Stimulated activated CD8-positive, alpha-beta memory T cell treated with anti-CD3 and anti-CD28 coated beads, Interleukin-7, amount 100 ng/mL, for 4 hours (primary cell): ENCODE measurements at places on chromosomes 2 and 18.

- no peak for DNase-seq
These were observed 442.2 kb upstream of the SETBP1 start for GRCh38 chr18:44238454-44238853.

- no peak for DNase-seq
These were observed 90.0 kb upstream of the GULP1 start for GRCh38 chr2:188201639-188202038.

DNA sequence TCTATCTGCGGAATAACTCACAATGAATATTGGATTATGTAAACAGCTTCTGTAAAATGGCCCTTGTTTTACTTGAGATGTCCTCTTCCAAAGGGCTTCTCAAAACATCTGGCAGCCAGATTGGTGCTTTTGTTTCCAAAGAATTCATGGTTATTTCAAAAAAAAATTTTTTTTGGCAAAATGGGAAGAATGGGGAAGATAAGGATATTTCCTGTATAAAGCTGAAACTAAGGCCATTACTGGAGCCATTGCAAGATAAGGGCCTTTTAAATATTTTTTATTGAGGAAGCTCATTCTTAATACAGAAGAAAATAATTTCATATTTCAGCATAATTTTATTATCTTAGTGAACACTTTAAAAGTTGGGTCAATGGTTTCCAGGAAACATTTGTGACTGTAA is 259.1 kb downstream of the GALNT13 start:
- no peak for DNase-seq

- no peak for DNase-seq
These were observed 11.9 kb downstream of the OLA1 start for GRCh38 chr2:174236429-174236828.

- no peak for DNase-seq
These were observed 124.2 kb upstream of the ZNF516 start for GRCh38 chr18:76619261-76619620.

GRCh38 chr2:196256585-196256984 is 85.2 kb upstream of the STK17B start:
- DNase-seq, result no peak

DNA sequence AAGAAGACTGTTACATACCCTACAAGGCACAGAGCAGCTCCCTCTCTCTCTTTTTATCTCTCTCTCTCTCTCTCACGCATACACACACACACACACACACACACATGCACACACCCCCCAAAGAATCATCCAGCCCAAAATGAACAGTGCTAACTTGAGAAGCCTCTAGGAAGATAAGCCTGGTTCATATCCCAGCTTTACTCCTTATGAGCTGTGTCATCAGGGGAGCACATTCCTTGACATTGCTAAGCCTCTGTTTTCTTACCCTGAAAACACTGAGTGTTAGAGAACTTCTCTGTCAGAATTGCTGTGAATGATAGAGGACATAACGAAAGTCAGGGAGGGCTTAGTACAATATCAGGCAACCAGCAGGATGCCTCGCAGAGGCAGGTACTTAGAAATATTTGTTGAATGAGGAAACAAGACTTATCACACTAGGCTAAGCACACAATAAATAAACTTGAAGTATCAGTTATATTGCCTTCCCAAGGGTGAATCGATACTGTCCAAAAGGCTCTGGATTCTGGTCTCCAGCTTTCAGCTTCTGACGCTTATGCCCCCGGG is 725.6 kb upstream of the ID2 start:
- no peak for DNase-seq

- DNase-seq, result no peak
These were observed at the start of gene PLCD4 for GRCh38 chr2:218607436-218608115. TSS of gene PLCD4 (plus strand) at chr2:218607899. CDS start at chr2:218615740, 7,841 bp downstream.

DNA sequence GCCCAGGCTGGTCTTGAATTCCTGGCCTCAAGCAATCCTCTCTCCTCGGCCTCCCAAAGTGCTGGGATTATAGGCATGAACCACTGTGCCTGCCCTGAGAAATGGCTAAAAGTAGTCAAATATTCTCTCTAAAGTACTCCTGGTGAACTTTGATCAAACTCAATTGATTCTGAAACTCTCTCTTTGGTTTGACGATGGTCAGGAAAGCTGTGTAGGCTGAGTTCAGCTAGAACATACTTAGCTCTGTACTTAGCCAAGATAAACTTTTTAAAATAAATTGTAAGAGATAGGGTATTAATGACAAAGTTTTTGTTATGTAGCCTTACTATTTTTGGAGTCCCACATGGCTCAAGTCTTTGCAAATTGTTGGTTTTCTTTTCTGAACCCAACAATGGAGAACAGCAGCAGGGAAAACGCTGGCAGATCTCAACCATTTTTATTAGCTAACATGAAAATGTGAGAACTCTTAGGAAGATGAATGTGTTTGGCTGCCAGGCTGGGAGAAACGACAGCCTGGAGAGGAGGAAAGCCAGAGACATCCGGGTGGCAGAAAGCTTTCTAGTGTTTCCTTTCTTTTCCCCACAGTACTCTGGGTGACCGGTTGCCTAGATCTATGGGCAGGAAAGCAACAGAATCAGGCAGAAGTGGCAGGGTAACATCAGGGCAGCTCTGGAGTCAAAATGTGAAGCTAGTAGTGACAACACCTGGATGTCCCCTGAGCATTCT is 193.0 kb upstream of the LHCGR start:
- no peak for DNase-seq

- no peak for DNase-seq
These were observed 7.7 kb upstream of the KCNE4 start for GRCh38 chr2:223044092-223044836.

GRCh38 chr18:75262511-75262910 is 51.9 kb downstream of the TSHZ1 start:
- no peak for DNase-seq

DNA sequence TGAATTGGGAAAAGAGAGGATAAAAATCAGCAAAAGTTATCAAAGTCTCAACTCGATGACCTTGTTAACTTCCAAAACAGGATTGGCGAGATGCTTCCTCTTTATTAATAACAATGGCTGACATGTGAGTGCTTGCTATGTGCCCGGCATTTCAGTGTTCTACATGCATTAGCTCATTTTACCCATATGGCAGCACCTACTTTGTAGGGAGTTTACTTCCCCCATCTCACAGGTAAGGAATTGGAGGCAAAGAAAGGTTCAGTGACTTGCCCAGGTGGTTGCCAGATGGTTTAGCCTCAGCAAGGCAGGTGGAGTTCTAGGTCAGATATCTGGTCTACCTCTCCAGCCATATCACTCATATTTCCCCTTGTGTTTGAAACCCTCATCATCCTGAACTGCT is 12.4 kb downstream of the TFCP2L1 start:
- no peak for DNase-seq

DNA sequence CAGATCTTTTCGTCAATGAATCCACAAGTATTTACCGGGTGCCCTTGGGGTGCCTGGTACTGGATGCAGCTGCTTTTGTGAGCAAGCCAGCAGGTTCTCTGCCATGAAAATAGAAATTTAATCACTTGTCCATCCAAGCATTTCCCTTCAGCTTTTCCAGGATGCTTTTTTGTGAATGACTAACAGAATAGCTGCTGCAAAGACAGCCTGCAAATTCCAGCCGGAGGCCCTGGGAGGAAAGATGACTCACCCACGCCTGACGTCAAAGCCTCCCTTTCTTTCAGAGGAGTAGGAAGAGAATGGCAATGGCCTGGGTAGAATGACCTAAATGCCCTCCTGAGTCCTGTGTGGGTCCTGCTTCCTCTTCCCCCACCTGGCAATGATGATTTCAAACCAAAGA is 111.9 kb downstream of the AP1S3 start:
- DNase-seq, result no peak

DNA sequence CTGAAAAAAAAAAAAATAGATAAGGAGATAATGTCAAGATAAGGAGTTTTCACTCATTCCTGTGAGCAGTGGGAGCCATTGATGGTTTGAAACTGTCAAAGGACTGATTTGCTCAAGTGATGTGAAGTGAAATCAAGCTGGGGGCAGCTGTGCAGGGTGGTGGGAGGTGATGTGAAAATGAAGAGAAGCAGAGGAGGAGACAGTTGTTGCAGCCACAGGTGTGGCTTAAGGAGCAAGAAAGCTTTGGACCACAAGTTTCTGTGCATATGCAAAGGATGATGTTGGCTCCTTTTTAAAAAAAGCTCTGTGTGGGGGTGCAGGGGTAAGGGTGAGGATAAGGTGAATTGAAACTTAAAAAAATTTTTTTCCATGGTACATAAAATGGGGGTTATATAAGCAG is 8.3 kb downstream of the EFR3B start:
- DNase-seq, result no peak

- no peak for DNase-seq
These were observed 123.6 kb upstream of the EFEMP1 start for GRCh38 chr2:56047136-56047535.

GRCh38 chr18:13219593-13220159 is 1.1 kb downstream of the LDLRAD4 start:
- no peak for DNase-seq

- peak; percentile 92 for DNase-seq
These were observed 12.7 kb upstream of the DUSP2 start for GRCh38 chr2:96157649-96158553.

DNA sequence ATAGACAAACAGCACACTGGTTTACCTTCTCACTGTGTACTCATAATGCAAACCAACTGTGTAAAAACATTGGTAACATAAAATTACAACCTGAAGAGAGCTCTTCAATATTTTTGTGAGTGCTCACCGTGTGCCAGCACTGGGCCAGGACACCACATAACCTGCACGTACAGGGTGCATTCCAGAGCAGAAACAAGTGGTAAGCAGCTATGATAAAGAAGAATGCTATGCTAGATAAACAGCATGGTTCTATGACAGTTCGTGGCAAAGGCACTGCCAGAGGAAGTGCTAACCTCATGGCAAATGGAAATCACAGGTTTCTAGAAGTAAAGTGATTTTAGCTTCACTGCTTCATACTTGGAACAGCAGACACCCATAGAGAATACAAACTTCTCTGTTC is 343.5 kb downstream of the MTX2 start:
- no peak for DNase-seq

- DNase-seq, result no peak
These were observed 115.5 kb downstream of the HDAC4 start for GRCh38 chr2:239285071-239285931.

DNA sequence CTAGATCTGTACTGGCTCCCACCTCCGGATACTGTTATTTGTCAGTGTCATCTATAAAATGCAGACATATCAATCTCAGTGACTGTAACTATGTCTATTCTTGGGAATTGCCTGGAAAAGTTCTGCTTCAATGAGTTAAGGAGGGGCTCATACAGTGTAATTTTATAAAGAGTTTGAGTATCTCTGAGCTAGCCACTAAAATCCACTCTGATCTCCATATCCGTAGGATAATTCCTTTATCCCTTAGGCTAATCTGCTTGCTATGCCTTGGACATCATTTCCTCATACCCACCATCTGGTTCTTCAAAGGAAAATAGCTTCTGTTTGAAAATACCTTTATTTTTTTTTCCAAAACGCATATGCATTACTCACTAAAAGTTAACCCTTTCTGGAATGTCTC is 863.2 kb downstream of the SUCLG1 start:
- no peak for DNase-seq

- no peak for DNase-seq
These were observed 130.5 kb downstream of the PXDN start for GRCh38 chr2:1613731-1614354.

DNA sequence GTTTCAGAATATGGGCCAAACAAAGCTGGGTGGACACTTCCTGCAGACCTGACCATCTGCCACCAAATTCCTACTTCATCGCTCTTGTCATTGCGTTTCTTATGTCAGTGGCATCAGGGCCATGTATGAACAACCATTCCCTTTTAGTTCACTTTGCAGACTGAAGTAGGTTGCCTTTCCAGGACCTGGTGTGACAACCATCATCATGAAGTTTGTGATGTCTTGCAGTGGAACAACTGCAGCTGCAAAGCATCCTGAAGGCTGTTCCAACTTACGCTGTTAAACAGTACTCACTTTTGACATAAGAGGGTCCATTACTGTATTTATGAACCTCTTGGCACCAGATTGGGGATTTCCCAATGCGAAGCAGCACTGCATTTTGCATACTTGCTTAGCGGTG is 511.6 kb downstream of the ARHGAP15 start:
- DNase-seq, result no peak

- DNase-seq, result no peak
These were observed 200.4 kb downstream of the INO80D start for GRCh38 chr2:205885492-205886099.

GRCh38 chr2:182826064-182826463 is 40.4 kb downstream of the FRZB start:
- no peak for DNase-seq

DNA sequence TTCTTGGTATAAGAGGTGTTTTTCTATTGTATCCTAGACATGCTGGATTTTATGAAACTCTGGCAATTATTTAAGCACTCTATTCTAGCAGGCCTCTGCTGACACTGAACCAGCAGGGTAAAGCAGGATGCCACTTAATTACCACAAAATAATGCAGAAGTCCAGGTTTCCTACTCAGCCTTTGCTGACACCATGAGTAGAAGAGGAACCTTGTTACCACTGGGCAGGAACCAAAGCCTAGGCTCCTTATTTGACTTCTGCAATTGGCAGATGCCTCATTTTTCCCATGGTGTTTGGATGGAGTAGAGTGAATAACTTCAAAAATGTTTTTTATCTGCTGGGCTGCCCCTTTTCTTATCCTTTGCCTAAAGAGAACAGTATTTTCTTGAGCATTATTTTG is 60.8 kb downstream of the THNSL2 start:
- DNase-seq, result no peak

- no peak for DNase-seq
These were observed 4.4 kb downstream of the MOCOS start for GRCh38 chr18:36191711-36192110.

GRCh38 chr2:25539136-25539535 is 134.2 kb downstream of the DTNB start:
- no peak for DNase-seq

- no peak for DNase-seq
These were observed 215.4 kb downstream of the ZNF521 start for GRCh38 chr18:25136416-25137196.

- DNase-seq, result no peak
These were observed 762 bp upstream of the SPOPL start for GRCh38 chr2:138500592-138501424.

DNA sequence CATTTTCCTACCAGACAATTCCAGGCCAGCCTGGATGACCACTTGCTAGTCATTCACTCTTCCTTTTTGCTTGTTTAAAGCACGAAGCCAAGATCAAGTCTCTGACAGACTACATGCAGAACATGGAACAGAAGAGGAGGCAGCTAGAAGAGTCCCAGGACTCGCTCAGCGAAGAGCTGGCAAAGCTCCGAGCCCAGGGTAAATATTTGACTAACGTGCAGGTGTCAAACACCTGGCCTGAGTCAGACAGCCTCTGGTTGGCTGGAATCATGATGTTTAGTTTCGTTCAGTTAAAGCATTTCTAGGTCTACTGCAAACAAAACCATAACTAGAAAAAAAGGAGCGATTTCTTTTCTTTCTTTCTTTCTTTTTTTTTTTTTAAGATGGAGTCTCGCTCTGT is 44.2 kb upstream of the LYPD6B start:
- DNase-seq, result no peak

- DNase-seq, result no peak
These were observed 1167.5 kb downstream of the DPP10 start for GRCh38 chr2:115609978-115610377.

DNA sequence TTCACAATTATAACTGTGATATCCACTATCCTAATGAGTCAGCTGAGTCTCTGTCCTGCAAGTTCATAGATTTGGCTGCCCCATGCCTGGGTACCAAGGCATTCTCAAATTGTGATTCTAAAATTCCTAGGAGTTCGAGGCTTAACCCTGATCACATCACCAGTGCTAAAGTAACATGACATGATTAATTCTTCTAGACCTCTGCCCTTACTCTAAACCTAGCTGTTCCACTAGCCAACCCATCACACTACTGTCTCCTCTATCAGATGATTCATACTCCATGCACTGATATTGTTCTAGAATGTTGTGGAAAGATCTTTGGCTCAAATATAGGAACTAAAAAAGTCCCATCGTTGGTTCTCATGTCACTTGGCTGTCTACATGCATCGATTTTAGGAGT is 487.6 kb downstream of the PIK3C3 start:
- DNase-seq, result no peak
